ENCODE measurements at places on chromosomes 3 and 15. TPM values are rescaled to one million over a fixed set of nuclear protein-coding genes. Genes with fewer than 3 reads are reported as not detected.

The GPX1 gene
- total RNA-seq, result 147 TPM

The FBXW12 gene
- 0.50 TPM for total RNA-seq

The ADCY5 gene
- total RNA-seq, result 12.1 TPM

The HRG gene
- total RNA-seq, result 0.31 TPM

The LYZL4 gene
- total RNA-seq, result not detected

The ADAMTS9 gene
- 10.0 TPM for total RNA-seq

The PPP4R2 gene
- total RNA-seq, result 45.3 TPM

The PLA2G4E gene
- total RNA-seq, result 0.05 TPM

The LRRIQ4 gene
- 0.44 TPM for total RNA-seq

The SEMA7A gene
- 12.9 TPM for total RNA-seq

The GNAT1 gene
- 0.63 TPM for total RNA-seq

The SPINK8 gene
- not detected for total RNA-seq

The ANKRD34C gene
- total RNA-seq, result not detected

The FGF7 gene
- total RNA-seq, result 0.34 TPM

The GOLGA8J gene
- total RNA-seq, result not detected

The PRR20G gene
- total RNA-seq, result not detected

The AGTR1 gene
- 0.93 TPM for total RNA-seq

The FRMD5 gene
- 20.0 TPM for total RNA-seq

The PEX5L gene
- total RNA-seq, result 6.4 TPM

The NR2E3 gene
- total RNA-seq, result 0.71 TPM

The C3orf20 gene
- total RNA-seq, result 0.21 TPM

The FAM81A gene
- total RNA-seq, result 2.8 TPM

The CEP97 gene
- 29.2 TPM for total RNA-seq

The RASL12 gene
- total RNA-seq, result not detected

The MYO1E gene
- total RNA-seq, result 8.5 TPM

The MESP2 gene
- total RNA-seq, result not detected

Measured in motor neuron (in vitro differentiated cells).